Stimulated activated CD8-positive, alpha-beta memory T cell treated with anti-CD3 and anti-CD28 coated beads, Interleukin-15, amount 100 ng/mL, for 4 hours (primary cell): ENCODE measurements at places on chromosomes 7 and 10.

DNA sequence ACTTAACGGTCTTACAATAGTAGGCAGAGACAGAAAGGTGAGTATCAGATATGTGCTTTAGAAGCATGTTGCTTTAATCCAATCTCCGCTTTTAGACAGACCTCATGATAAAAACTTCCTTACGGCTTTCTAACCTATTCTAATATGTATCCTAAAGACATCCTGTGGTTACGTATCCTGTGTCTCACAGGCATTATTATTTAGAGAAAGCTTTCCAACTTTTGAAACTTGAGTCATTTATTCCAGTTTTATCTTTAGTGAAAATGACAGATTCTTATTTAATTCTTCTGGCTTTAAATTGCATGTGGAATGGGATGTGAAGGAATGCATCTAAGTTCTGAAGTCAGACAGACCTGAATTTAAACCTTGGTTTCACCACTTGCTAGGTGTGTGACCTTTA is 118.9 kb downstream of the OTUD1 start:
- no peak for DNase-seq

GRCh38 chr10:59793919-59794318 is 40.7 kb upstream of the MRLN start:
- DNase-seq = no peak

- DNase-seq = no peak
Observed at GRCh38 chr7:18180685-18181084, 153.0 kb upstream of the PRPS1L1 start.

DNA sequence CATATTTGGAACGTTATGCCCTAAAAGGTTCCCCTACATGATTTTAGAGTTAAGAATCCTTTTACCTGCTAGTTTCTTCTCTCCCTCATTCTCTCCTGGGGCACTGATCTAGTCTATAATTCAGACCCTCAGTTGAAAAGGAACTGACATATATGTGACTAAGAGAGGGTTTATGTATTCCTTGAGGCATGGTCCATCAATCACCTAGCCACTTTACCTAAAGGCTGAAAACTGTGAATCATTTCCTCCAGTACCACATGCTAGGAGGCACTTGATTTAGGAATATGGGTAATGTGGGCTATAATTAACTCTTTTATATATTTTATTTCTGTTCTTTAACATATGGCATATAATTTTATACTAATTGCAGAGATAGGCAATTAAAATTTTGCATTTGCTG is 303.5 kb downstream of the BBS9 start:
- no peak for DNase-seq

GRCh38 chr10:50653142-50653541 is 29.4 kb upstream of the SGMS1 start:
- no peak for DNase-seq

DNA sequence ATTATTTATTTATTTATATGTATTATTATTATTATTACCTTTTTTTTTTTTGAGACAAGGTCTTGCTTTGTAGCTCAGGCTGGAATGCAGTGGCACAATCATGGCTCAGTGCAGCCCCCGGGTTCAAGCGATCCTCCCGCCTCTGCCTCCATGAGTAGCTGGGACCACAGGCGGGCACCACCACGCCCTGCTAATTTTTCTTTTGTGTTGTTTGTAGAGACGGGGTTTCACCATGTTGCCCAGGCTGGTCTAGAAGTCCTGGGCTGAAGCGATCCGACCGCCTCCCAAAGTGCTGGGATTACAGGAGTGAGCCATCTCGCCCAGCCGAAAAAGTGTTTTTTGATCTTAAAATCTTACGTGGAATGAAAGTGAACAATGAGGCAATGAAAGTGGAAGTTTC is 79.4 kb upstream of the C1GALT1 start:
- no peak for DNase-seq

GRCh38 chr7:101159696-101160674 is 5.4 kb downstream of the VGF start:
- no peak for DNase-seq

GRCh38 chr10:4568731-4569130 is 257.3 kb upstream of the AKR1E2 start:
- no peak for DNase-seq

- no peak for DNase-seq
Observed at GRCh38 chr10:94011296-94011695, 17.6 kb downstream of the PLCE1 start.

- DNase-seq = no peak
Observed at GRCh38 chr7:143850682-143851081, 51.3 kb downstream of the TCAF1 start.

DNA sequence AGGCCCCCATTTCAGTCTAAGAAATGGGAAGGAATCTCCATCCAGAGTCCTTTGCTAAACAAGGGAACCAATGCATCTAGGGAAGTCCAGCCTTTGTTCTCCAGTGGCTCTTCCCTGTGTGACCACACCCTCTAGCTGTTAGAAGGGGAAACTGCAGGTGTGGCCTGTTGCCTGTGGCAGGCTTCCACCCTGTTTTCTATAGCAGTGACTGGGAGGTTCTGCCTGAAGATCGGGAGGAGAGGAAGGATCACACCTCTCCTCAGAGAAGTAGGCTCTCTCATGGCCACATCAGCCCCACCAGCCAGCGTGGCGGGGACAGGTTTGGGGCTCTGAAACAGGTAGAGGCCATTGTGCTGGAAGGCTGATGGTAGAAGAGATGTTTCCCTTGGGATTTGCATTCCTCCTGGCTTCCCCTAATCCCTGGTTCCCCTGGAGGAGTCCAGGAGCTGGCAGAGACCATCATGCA is 47.7 kb upstream of the TRIM8 start:
- DNase-seq = no peak

DNA sequence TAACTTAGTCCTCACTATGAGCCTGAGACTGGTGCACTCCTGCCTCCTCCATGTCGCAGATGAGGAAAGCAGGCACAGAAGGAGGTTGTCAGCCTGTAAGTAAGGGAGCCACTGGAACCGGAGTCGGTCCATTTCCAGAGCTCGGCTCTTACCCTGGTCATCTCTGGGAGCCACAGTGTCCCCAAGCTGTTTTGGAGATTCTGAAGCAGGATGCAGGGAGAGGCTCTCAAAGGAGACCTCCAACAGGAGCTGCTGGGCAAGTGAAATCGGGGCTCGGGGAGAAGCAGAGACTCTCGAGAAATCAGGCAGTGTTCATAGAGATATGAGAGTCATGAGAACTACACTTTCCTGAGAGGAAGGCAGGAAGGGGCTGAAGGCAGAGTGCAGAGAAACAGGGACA is 39.0 kb downstream of the VSTM4 start:
- no peak for DNase-seq

DNA sequence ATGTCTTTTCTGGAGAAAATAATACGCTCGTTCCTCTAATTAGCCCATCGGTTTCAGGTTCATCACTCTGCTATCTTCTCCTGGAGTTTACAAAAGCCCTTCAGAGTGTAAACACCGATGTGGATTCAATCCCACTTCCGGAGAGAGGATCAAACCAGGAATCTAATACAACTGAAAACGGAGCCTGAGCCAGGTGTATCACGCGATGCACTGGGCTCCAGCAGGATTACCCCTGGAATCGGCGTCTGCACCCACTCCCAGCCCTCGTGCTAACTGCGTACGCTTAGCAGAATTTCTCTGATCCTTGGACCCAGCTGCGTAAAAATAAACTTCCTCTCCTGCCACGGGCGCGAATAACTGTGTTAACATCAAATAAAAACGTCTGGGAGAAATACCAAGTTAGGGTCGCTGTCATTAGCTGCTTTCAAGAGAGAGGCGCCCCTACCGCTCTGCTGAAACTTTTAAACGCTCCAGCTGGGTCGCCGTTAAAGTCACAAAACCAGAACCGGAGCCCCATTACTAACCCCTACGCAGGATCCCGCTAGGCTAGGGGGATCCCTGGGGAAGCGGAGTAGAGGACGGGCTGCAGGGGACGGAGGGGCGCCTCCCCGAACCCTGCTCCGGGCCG is 502 bp downstream of the ZNF3 start:
- DNase-seq = no peak

GRCh38 chr7:88396295-88396947 is 89.7 kb upstream of the STEAP4 start:
- no peak for DNase-seq

- no peak for DNase-seq
Observed at GRCh38 chr10:88125766-88126165, 262.3 kb downstream of the PTEN start.

DNA sequence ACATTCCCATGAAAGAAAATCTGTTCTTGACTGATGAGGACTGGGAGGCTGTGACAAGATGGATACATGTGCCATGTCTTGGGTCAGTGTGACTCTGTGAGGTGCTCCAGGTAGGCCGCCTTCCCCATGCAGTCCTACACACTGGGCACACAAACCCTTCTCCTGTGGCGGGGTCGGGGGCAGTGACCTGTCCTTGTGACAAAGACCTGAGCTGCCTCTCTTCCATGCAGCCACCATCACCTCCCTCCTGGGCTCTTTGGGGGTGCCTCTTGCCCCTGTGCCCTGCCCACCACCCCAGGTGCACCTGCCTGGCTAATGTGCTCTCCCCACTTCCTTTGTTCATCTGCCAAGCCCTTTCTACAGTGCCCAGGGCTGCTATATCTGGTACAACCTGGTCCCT is 35.7 kb upstream of the DMBT1 start:
- no peak for DNase-seq

DNA sequence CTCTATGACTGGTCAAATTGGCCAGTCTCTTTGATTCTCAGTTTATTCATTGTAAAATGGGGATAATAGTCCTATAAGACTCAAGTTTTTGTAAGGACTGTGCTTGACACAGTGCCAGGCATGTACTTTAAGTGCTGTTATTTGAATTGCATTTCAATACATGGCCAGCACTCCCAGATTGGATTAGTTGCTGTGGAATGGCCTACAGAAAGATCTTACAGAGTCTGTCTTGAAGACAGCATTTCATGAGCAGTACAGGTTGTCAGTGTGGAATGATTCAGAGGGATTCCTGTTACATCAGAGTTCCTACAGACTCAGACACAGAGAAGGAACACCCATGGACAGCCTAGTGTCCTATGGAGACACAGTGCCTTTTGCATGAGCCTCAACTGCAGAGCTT is 238.1 kb upstream of the BMPER start:
- no peak for DNase-seq

- no peak for DNase-seq
Observed at GRCh38 chr7:4772306-4772705, 3.1 kb upstream of the AP5Z1 start.

DNA sequence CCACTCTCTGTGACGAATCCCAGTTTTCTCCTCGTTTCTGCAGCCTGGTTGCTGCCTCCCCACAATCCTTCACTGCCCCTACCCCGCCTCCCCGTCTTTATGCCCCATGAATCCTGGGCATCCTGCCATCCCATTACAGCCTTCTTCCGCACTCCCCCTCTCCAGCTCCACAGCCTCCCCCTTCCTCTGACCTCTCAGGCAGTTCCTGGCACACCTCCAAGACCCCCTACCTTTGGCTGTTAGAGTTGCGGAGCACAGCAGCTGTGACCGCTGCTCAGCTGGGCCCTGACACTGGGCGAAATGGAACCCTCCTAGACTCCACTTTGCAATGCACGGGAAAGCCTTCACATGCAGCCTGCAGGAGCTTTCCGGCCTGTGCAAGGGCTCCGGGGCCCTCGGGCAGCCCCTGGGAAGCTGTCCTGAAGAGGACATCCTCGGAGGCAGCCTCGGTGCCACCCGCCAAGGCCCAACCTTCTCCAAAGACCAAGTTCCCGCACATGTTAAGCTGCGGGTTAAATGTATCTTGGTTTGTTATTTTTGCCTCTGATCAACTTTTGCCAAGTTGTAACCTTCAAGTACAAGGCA is 400.7 kb upstream of the MKI67 start:
- no peak for DNase-seq
